ENCODE measurements at places on chromosomes 11 and 22.

DNA sequence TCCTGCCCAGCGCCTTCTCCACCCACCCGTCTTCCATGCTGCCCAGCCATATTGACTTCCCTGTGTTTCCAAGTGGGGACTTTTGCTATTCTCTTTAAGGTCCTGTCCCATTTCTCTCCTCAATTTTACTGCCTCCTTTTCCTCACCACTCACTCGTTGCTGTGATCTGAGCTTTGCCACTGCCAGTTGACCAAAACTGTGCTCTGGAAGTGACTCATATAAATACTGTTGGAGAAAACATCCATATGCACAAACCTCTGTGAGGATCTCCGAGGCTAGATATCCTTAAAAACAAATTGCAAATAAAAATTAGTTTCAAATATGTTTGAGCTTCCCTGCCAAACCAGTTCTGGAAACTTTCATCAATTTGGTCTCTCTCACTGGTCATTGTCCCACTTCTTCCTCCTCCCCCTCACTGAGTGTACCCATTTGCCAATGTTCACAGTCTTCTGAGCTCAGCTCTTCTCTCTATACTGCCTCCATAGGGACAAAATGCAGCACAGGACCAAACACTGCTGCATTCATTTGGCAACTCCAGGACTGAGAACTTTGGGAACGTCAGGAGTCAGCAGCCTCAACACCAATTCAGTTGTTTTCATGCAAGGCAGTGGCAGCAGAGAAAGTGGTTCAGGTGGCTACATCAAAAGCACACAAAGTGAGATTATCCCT is 34.0 kb upstream of the MMP13 start:
- no peak for DNase-seq

GRCh38 chr11:2731130-2732125 is 31.6 kb upstream of the KCNQ1OT1 start:
- DNase-seq: no peak

- peak; percentile 79 for DNase-seq
These were observed 52.9 kb downstream of the SYT13 start for GRCh38 chr11:45233121-45233803.

GRCh38 chr11:14746857-14747395 is 103.3 kb downstream of the PDE3B start:
- no peak for DNase-seq

- no peak for DNase-seq
These were observed 3.1 kb downstream of the HMBS start for GRCh38 chr11:119087747-119088241.

- DNase-seq: no peak
These were observed 107.7 kb downstream of the CEP164 start for GRCh38 chr11:117435326-117435725.
